ENCODE measurements at places on chromosomes 7 and 10.

DNA sequence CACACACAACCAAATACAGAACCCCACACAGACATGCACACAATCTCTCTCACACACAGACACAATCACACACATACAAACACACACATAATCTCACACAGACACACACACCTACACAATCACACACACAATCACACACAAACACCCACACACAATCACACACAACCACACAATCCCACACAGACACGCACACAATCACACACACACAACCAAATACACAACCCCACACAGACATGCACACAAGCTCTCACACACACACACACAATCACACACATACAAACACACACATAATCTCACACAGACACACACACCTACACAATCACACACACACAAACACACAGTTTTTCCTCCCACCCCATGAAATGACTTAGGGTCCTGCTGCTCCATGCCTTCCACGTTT is 160.4 kb upstream of the PFKP start:
- peak; percentile 31 for DNase-seq

GRCh38 chr10:14454629-14455028 is 123.9 kb upstream of the FRMD4A start:
- no peak for DNase-seq

DNA sequence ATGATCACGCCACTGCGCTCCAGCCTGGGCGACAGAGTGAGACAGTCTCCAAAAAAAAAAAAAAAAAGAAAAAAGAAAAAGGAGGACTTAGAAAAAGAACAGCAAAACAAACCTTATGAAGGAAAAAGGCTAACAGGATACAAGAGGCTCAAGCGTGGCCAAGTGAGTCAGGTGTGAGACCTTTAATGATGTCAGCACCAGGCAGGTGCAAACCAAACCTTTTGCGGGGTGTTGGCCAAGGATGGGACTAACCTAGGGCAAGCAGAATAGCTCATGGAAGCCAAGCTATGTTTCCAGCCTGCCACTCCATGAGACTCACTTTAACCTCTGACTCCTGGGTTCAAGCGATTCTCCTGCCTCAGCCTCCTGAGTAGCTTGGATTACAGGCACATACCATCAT is 11.3 kb upstream of the GNA12 start:
- no peak for DNase-seq

DNA sequence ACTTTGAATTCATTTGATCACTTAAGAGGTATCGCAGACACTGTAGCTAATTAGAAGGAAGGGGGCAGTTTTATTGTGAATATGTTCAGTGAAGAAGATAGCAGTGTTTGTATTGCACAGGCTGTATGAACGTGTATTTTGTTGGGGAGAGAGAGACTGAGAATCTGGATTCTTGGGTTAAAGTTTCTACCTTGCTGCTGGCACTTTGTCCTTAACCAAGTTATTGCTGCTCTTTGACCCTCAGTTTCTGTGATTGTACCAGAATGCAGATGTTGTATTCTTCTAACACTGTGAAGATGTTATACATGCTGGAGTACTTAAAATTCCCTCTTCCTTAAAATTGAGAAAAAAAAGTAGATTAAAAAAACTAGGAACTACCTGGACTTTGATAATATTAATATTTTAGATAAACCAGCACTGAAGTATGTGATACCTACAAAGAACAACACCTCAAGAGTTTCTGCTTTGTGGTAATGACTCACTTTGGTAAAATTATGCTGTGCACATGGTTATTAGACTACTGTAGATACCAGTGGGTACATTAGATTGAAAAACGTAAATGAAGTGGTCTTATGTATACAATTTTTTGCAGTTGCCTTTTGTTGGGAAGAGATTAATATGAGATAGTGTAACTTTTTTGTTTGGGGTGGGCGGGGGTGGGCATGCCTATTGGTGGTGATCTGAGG is 321.3 kb downstream of the AUTS2 start:
- no peak for DNase-seq

Measured in KBM-7 (cell line).